ENCODE measurements at places on chromosomes 7 and 10.

GRCh38 chr7:39414224-39415035 is 151.8 kb upstream of the YAE1 start:
- peak; percentile 78 for DNase-seq
- peak overlapping the region; percentile 37 for H3K27ac ChIP-seq
- H3K4me3 ChIP-seq, result peak overlapping the region; percentile 72

- H3K27me3 ChIP-seq, result peaks cover 2% of the 10 kb centered on the region
- DNase-seq, result no peak
- H3K4me3 ChIP-seq, result no peak overlapping the region
- H3K4me1 ChIP-seq, result peaks cover 4% of the 10 kb centered on the region
- no peaks in the 10 kb centered on the region for H3K36me3 ChIP-seq
Observed at GRCh38 chr10:119023553-119023868, 6.0 kb upstream of the NANOS1 start.

DNA sequence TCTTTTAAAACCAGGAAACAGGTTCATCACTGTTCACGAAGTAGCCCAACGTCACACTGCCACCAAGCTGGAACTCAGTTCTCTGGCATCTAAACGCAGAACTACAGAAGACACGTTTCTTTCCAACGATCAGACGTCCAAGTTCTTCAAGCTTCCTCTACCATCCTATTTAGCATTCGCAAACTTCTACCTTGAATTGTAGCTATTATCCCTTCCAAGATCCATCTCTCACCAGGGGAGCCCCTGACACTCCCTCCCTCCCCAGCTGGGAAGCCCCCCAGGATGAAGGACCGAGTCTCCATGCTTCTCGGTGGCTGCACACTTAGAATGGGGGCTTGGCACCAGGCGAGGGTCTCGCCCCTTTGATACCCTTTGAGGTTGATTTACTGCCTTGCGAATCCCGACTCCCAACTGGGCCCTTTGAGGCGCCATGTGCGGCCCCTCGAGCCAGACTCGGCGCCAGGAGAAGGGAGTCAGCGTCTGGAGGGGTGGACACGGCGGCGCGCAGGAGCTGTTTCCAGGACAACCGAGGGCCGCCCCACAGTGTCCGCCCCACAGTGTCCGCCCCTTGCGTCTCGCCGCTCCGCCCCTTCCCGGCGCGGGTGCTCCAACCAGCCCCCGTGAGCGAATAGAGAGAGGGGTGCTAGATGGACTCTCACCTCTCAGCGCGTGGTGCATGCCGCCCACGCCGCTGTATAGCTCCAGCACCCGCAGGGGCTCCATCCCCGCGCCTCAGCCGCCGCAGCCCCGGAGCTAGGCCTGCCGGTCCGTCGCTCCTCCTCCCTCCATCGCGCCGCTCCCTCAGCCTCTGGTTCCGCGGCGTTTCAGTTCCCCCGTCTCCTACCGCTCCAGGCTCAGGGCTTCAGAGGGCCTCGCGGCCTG is at the start of gene TRDMT1:
Gene TRDMT1 (minus strand): TSS at position 761 of the 882 bp plus-strand sequence. CDS start 38 bp downstream, at position 723.
- no peaks in the 10 kb centered on the region for H3K36me3 ChIP-seq
- peak; percentile 85 for DNase-seq
- H3K27me3 ChIP-seq, result no peaks in the 10 kb centered on the region
- H3K4me1 ChIP-seq, result peaks cover 46% of the 10 kb centered on the region

DNA sequence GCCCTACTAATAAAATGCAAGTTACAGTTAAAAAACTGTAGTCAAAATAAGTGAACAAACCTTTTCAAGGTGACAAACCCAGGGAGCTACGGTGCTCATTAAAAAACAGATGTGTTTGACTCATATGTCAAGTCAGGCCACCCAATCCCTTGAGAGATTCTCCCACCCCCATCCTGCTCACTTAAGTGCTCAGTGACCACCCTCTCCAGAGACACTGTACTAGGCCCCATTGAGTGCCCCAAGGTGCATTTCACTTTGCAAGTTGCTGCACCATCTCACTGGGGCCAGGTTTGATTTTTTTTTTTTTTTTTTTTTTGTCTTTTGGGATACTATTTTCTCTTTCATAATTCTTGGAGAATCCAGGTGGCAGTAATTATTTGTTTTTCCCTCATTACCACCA is 1.9 kb downstream of the ERV3-1 start:
- H3K36me3 ChIP-seq, result peaks cover 51% of the 10 kb centered on the region
- H3K4me1 ChIP-seq, result peaks cover 27% of the 10 kb centered on the region
- no peaks in the 10 kb centered on the region for H3K27me3 ChIP-seq
- no peak for DNase-seq
- H3K4me3 ChIP-seq, result peak overlapping the region; percentile 94

DNA sequence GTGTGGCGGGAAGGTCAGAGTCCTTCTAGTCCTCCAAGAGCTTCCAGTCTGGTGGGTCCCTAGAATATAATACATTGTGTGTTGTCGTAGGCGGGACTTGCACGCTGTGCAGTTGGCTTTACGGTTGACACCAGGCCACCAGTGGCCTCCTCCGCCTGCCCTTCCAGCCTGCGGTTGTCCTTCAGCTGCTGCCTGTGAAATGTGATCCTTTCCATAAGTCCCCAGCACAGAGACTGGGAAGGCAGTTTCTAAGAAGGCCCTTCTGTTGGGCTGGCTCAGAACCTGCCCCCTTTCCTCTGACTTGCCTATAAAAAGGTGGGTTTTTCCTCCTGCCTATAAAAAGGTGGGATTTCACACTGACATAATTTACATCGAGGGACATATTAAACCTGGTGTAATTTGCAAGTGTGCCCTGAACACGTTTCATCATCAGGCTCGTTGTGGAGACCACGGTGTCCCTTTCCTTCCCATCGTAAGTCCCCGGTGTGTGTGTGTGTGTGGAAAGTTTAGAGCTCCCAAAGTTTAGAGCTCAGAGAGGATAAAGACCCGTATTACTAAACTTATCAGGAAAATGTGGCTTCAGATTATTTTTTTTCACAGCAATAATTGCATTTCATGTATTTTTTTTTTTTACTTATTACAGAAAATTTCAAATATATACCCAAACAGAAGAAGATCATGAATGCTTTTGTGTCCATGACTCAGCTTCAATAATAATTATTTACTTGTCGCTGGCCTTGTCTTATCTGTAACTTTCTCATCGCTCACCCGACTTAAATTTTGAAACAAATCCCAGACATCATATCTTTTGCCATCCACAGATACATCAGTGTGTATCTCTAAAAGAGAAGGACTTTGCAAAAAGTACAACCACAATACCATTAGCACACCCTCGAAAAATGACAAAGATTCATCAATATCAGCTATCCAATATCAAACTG is 45.1 kb downstream of the CUX1 start:
- H3K4me1 ChIP-seq, result peaks cover 6% of the 10 kb centered on the region
- H3K4me3 ChIP-seq, result no peak overlapping the region
- no peak overlapping the region for H3K27ac ChIP-seq
- H3K27me3 ChIP-seq, result no peaks in the 10 kb centered on the region

DNA sequence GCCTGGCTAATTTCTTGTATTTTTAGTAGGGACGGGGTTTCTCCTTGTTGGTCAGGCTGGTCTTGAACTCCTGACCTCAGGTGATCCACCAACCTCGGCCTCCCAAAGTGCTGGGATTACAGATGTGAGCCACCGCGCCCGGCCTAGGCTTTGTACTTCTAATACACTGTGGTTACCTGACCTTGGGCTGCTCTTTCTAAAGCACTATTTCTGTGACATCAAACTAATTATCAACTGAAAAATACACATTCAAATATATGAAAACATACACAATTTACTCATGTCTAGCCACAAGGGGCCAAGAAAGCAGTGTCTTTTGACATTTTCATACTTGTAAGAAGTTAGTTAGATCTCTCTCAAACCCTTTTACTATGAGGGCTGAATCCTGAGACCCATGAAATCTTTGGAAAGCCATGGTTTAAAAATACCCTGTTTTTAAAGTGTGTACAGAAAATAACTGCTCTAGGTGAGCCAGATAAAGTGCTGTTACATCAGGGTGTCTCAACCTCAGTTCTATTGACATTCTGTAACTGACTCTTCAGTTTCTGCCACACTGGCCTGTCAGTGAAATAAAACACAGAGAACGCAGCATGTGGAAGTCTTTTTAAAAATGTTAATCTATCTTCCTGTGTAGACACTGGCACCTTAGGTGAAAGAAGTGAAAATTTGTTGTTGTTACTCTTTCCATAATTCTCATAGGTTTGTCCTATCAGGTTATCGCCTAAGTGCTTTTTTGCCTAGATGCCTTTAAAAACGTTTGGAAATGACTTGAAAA is 58.8 kb downstream of the CREM start:
- H3K4me3 ChIP-seq, result no peak overlapping the region
- DNase-seq, result no peak
- H3K36me3 ChIP-seq, result peaks cover 6% of the 10 kb centered on the region
- H3K27ac ChIP-seq, result peak overlapping the region; percentile 33
- H3K27me3 ChIP-seq, result no peaks in the 10 kb centered on the region

DNA sequence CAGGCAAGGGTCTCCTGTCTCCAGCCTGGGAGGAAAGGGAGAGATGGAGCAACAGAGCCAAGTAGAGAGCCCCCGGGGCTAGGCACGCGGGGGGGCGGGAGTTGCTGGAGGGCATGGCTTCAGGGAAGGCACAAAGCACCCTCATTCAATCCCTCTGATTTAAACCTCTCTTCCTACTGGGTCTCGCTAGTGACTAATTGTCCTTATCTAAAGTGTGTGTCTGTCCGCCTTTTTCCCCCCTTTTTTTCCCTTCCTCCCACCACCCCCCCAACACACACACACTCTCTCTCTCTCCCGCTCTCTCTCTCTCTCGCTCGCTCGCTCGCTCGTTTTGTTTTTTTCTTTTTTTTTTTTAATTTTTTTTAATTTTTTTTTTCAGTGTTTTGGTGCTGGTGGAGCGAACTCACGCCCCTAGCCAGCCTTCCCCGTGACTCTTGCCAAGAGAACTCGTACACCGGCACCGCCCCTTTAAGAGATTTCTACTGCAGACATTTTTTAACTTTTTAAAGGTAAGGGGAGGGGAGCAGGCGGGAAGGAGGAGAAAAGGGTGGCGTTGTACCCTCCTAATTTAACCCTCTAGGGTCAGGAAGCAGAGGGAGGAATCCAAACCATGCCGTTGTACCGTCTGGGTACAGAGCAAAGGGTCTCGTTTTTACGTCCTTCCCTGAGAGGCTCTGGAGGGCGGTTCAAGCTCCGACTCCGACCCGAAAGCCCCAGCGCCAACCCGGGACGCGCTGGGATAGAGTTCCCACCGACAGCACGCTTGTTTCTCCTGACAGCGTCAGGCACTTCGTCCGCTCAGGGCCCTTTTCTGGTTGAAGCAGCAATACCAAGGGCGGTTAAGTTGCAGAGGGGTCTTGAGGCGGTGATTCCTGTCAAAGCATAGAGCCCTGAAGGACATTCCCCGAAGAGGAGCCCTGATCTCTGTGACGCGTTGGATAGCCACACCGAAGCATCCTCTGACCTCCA is at the start of gene HPSE2:
Gene HPSE2 (minus strand): TSS at position 195 of the 969 bp plus-strand sequence.
- H3K27me3 ChIP-seq, result peaks cover 66% of the 10 kb centered on the region
- peaks cover 1% of the 10 kb centered on the region for H3K36me3 ChIP-seq
- no peak within 1 kb of the TSS for H3K27ac ChIP-seq
- peaks cover 23% of the 10 kb centered on the region for H3K4me1 ChIP-seq
- peak within 1 kb of the TSS; percentile 58 for H3K4me3 ChIP-seq

DNA sequence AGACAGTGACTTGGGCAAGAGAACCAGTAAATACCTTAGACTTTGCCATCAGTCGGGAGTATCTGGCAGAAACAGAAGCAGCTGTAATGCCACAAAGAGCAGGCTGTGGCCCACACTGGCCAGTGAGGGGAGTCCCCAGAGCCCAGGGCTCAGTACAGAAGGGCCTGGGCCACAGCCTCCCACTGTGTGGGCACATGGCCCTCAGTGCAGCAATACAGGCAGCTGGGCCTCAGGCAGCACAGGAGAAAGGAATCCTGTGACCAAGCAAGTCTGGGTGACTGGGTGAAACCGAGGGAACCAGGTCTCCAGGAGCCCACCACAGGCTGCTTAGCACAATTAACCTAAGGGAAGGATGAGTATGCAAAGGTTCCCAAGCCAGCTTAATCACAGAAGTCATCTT is 14.0 kb downstream of the WDR91 start:
- no peak overlapping the region for H3K27ac ChIP-seq
- no peak overlapping the region for H3K4me3 ChIP-seq
- DNase-seq, result no peak
- no peaks in the 10 kb centered on the region for H3K27me3 ChIP-seq
- peaks cover 14% of the 10 kb centered on the region for H3K4me1 ChIP-seq

DNA sequence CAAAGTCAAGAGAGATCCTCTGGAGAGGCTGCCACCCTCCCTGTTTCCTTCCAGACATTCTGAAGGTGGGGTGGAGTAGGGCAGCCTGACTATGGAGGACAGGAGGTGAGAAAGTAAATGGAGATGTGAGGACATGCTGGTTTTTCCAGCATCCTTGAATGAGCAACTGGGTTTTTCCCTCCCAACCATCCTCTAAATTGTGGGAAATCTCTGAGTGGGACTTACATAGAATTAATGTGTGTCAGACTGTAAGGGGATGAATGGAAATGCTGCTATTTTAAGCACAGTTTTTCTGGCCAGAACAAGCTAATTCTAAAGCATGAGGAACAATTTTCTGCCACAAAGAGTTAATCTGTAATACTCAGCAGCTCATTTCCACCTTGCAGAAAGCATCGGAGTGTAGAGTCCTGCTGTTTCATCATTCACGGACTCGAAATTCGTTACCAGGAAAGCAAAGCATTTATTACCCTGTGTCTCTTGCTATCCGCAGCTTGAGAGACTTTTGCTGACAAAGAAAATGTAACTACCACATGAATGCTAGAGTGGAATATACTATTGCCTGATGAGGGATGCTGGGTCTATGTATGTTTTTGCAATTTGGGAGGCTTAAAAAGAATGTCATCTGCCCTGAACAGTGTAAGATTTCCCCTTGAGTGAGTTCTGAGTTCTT is 213.0 kb downstream of the CELF2 start:
- H3K27ac ChIP-seq, result peak overlapping the region; percentile 90
- peaks cover 98% of the 10 kb centered on the region for H3K4me1 ChIP-seq
- H3K27me3 ChIP-seq, result no peaks in the 10 kb centered on the region

- no peak overlapping the region for H3K4me3 ChIP-seq
- H3K4me1 ChIP-seq, result no peaks in the 10 kb centered on the region
- H3K27ac ChIP-seq, result no peak overlapping the region
- no peaks in the 10 kb centered on the region for H3K27me3 ChIP-seq
Observed at GRCh38 chr10:56698506-56698905, 337.4 kb upstream of the ZWINT start.

DNA sequence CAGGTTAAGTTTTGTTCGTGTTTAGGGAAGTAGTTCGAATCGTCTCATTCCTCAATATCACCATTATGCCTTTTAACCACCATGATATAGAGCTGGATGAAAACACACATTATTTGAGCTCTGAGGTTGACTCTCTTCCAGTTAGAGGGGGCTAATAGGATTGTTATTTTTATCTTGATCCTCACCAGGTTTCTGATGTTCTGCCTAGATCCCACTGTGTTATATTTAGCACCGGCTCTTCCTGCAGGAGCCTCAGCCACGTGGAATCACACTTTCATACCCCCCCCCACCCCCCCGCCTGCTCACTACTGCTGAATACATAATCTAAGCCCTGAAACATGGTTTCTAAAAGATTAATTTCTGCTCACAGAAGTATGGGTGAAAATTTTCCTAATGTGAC is 88.3 kb downstream of the NRCAM start:
- no peaks in the 10 kb centered on the region for H3K36me3 ChIP-seq
- H3K27me3 ChIP-seq, result no peaks in the 10 kb centered on the region
- DNase-seq, result no peak
- H3K27ac ChIP-seq, result no peak overlapping the region

GRCh38 chr10:21082206-21082605 is 185.1 kb upstream of the NEBL start:
- no peak for DNase-seq
- no peak overlapping the region for H3K27ac ChIP-seq
- H3K36me3 ChIP-seq, result no peaks in the 10 kb centered on the region
- no peaks in the 10 kb centered on the region for H3K4me1 ChIP-seq
- no peak overlapping the region for H3K4me3 ChIP-seq
